ENCODE measurements at places on chromosomes 2 and 18. TPM values are rescaled to one million over a fixed set of nuclear protein-coding genes. Genes with fewer than 3 reads are reported as not detected.

DNA sequence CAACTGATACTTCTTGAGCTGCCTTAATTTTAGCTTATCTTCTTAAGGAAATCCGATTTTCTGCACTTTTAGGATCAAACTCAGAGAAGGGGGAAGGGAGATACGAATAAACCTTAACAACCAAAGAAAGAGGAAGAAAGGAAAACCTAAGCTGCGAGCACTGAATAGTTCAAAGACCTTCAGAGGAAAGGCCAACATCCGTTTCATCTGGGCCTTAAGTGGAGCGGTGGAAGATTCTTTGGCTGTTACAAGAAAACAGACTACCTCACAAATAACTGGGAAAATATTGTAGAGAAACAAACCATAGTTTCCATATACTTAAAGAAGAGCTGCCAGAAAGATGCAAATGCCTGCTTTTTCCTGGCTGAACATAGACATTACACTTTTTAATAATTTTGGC lies 43.6 kb downstream of the VIT start:
- no peaks in the 10 kb centered on the region for H3K4me1 ChIP-seq
- no peak overlapping the region for H3K27ac ChIP-seq
- peaks cover 4% of the 10 kb centered on the region for H3K27me3 ChIP-seq
- H3K36me3 ChIP-seq = no peaks in the 10 kb centered on the region
- DNase-seq = no peak

- no peak overlapping the region for H3K4me3 ChIP-seq
- DNase-seq = no peak
- H3K4me1 ChIP-seq = peaks cover 11% of the 10 kb centered on the region
- no peak overlapping the region for H3K27ac ChIP-seq
- peaks cover 4% of the 10 kb centered on the region for H3K27me3 ChIP-seq
Observed at GRCh38 chr18:79927607-79928562, 23.6 kb downstream of the SLC66A2 start.

- H3K4me3 ChIP-seq = no peak overlapping the region
- H3K4me1 ChIP-seq = no peaks in the 10 kb centered on the region
- H3K36me3 ChIP-seq = no peaks in the 10 kb centered on the region
- no peak overlapping the region for H3K27ac ChIP-seq
- H3K27me3 ChIP-seq = no peaks in the 10 kb centered on the region
- no peak for DNase-seq
Observed at GRCh38 chr18:64165906-64166305, 17.0 kb upstream of the LINC00305 start.

The COLEC11 gene
- polyA plus RNA-seq = not detected

The TSPYL6 gene
- not detected for polyA plus RNA-seq

DNA sequence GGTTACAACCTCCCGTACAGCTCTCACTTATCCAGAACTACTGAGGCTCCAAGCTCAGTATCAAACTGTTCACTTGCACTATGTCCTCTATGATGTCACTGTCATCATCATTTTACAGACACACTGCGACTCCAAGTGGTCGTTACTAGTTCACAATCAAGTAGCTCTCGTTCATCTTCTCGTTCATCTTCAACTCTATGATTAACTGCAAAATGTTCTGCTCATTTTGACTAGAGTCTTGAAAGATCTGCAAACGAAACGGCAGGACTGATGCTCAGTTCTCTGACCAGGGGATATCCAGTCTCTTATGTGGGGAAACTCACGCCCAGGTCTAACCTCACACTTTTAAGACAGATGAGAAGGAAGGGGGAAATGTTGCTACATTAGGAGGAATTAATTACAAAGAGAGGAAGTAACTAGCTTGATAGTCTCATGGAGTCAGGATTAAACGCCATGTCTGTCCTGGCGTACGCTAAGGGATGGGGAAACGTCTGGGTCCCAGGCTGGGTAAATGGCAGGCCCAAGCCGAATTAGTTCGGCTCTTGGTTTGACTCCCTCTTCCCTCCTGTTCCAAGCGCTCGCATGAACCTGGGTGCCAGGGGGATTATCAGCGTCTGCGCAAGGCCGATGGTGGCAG lies 794 bp upstream of the CHCHD5 start:
- H3K4me1 ChIP-seq = peaks cover 35% of the 10 kb centered on the region
- DNase-seq = no peak
- H3K4me3 ChIP-seq = peak overlapping the region; percentile 99
- peak overlapping the region; percentile 96 for H3K27ac ChIP-seq

DNA sequence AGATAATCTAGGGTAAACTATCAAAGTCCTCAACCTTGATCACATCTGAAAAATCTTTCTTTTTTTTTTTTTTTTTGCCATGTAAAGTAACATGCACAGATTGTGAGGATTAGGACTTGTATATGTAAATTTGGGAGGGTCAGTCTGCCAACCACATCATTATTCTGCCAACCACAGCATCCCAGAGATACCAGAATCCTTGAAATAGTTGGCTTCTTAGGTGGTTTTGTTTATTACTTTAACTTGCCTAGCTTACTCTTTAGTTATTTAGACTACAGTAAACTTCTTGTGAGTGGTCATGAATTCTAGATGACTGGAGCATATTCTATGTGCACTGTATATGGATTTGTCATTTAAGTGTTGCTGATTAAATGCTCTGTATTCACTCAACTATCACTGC lies 242.1 kb upstream of the RBMS1 start:
- no peaks in the 10 kb centered on the region for H3K4me1 ChIP-seq
- H3K4me3 ChIP-seq = no peak overlapping the region
- no peak overlapping the region for H3K27ac ChIP-seq
- no peaks in the 10 kb centered on the region for H3K36me3 ChIP-seq
- DNase-seq = no peak

The KCNG2 gene
- not detected for polyA plus RNA-seq

The FSHR gene
- polyA plus RNA-seq = not detected

GRCh38 chr2:9753276-9753600 lies 90.0 kb upstream of the TAF1B start:
- peak; percentile 26 for DNase-seq
- H3K4me1 ChIP-seq = peaks cover 68% of the 10 kb centered on the region
- peak overlapping the region; percentile 44 for H3K27ac ChIP-seq
- peak overlapping the region; percentile 82 for H3K4me3 ChIP-seq
- H3K27me3 ChIP-seq = peaks cover 11% of the 10 kb centered on the region

DNA sequence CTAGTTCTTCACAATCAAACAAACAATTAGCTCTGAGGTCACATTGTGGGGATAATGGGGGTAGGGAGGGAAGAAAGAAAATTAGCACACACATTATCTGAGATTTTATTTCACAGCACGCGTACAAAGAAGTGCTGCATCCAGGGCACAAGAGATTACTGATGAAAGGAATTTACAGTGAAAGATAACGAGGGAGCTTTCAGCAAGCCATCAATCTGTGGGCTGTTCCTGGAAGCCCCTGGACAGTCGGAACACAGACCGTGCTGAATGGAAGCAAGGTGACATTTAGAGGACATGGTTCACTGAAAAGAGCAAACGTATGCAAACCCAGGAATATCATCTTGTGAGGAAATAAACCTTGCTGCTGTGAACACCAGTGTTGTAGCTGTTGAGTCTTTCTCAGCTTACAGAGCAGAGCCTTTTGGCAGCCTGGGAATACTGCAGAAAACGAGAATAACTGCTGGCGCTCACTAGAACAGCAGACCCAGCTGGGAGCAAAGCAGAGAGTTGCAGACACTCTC lies 63.2 kb downstream of the SCG2 start:
- DNase-seq = no peak
- no peak overlapping the region for H3K4me3 ChIP-seq
- H3K27me3 ChIP-seq = peaks cover 5% of the 10 kb centered on the region

- no peaks in the 10 kb centered on the region for H3K4me1 ChIP-seq
- no peak for DNase-seq
- H3K36me3 ChIP-seq = no peaks in the 10 kb centered on the region
Observed at GRCh38 chr2:172968061-172968469, 107.6 kb upstream of the MAP3K20 start.

The CYB5A gene
- polyA plus RNA-seq = 41.3 TPM

- no peaks in the 10 kb centered on the region for H3K27me3 ChIP-seq
- no peaks in the 10 kb centered on the region for H3K36me3 ChIP-seq
- DNase-seq = no peak
- no peak overlapping the region for H3K27ac ChIP-seq
Observed at GRCh38 chr2:40955042-40955441, 503.2 kb upstream of the SLC8A1 start.

GRCh38 chr2:224579411-224579810 lies 5.8 kb downstream of the CUL3 start:
- H3K4me1 ChIP-seq = peaks cover 97% of the 10 kb centered on the region
- peak overlapping the region; percentile 60 for H3K27ac ChIP-seq
- peak overlapping the region; percentile 31 for H3K4me3 ChIP-seq
- peaks cover 13% of the 10 kb centered on the region for H3K27me3 ChIP-seq

The EPAS1 gene
- 0.05 TPM for polyA plus RNA-seq

- H3K27ac ChIP-seq = no peak overlapping the region
- H3K27me3 ChIP-seq = no peaks in the 10 kb centered on the region
- H3K4me3 ChIP-seq = no peak overlapping the region
- H3K4me1 ChIP-seq = no peaks in the 10 kb centered on the region
- H3K36me3 ChIP-seq = no peaks in the 10 kb centered on the region
Observed at GRCh38 chr2:126085011-126085795, 570.8 kb upstream of the GYPC start.

- peaks cover 3% of the 10 kb centered on the region for H3K27me3 ChIP-seq
- no peak overlapping the region for H3K27ac ChIP-seq
- peaks cover 4% of the 10 kb centered on the region for H3K36me3 ChIP-seq
- DNase-seq = no peak
Observed at GRCh38 chr18:38067821-38068220, 502.2 kb upstream of the CELF4 start.

The MYO1B gene
- polyA plus RNA-seq = not detected

- no peaks in the 10 kb centered on the region for H3K4me1 ChIP-seq
- no peaks in the 10 kb centered on the region for H3K36me3 ChIP-seq
- no peaks in the 10 kb centered on the region for H3K27me3 ChIP-seq
- no peak overlapping the region for H3K27ac ChIP-seq
- no peak overlapping the region for H3K4me3 ChIP-seq
Observed at GRCh38 chr2:141035846-141036420, 1094.9 kb downstream of the LRP1B start.

The KCNIP3 gene
- polyA plus RNA-seq = not detected

GRCh38 chr2:121038431-121038830 lies 246.6 kb downstream of the TFCP2L1 start:
- no peaks in the 10 kb centered on the region for H3K27me3 ChIP-seq
- H3K4me3 ChIP-seq = no peak overlapping the region
- DNase-seq = no peak
- no peaks in the 10 kb centered on the region for H3K4me1 ChIP-seq
- H3K36me3 ChIP-seq = no peaks in the 10 kb centered on the region

DNA sequence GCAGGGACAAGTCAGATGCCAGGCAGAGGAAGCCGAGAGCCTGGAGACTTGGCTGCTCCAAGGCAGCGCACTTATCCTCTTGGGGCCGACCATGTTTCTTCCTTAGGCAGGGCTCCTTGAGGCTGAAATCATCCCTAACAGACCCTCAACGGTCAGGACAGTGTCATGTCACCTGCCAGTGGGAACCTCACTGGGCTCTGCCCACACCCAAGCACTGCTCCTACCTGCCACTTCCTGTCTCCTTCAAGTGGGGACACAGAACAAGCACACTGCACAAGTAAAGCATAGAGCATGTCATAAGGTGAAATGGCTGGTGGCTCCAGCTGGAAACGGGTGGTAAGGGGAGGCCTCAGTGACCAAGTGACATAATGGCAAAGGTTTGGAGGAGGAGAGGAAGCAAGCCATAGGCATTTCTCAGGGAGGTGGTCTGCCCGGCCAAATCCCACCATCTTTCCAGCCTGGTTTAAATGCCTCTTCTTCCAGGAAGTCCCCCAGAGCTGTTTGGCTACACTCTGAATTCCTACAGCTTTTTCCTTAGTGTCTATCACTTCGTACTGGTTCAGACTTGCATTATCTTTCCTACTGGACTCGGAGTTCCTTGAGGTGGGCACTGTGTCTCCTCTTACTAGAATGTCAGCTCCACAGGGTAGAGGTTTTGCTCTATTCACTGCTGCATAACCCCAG lies 7.3 kb upstream of the ATOH8 start:
- H3K4me3 ChIP-seq = no peak overlapping the region
- no peaks in the 10 kb centered on the region for H3K36me3 ChIP-seq
- H3K27me3 ChIP-seq = peaks cover 17% of the 10 kb centered on the region
- H3K27ac ChIP-seq = no peak overlapping the region
- no peaks in the 10 kb centered on the region for H3K4me1 ChIP-seq
- DNase-seq = no peak

The TNP1 gene
- not detected for polyA plus RNA-seq

DNA sequence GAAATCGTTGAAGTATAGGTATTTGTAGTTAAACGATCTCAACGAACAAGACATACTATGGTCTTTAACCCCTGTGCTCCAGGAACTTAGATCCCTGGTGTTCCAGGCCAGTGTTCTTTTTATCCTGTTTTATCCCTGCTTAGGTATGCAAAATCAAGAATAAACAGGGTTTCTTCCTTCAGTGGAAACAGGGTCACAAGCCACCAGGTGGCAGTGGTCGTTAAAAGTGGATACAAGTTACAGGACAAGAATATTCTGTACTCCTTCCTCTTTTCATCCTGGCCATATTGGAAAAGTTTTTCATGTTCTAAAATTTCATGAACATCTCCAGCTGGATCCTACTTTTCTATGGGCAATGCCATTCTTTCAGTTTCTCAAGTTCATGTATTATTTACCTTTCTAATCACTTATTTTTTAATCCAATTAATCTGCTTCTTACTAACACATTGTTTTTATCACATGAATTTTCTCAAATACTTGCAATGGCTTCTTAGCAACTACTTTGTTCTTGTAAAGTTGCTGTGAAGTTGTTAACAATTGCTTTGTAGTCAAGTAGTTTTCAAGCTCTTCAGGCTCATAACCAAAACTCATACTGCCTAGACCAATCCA lies 16.4 kb upstream of the HNMT start:
- no peaks in the 10 kb centered on the region for H3K4me1 ChIP-seq
- DNase-seq = no peak
- H3K27me3 ChIP-seq = no peaks in the 10 kb centered on the region

GRCh38 chr2:64101141-64101591 lies 43.1 kb downstream of the PELI1 start:
- no peaks in the 10 kb centered on the region for H3K27me3 ChIP-seq
- no peak overlapping the region for H3K4me3 ChIP-seq
- H3K27ac ChIP-seq = no peak overlapping the region
- no peak for DNase-seq
- no peaks in the 10 kb centered on the region for H3K4me1 ChIP-seq

The LINC00305 gene
- not detected for polyA plus RNA-seq

DNA sequence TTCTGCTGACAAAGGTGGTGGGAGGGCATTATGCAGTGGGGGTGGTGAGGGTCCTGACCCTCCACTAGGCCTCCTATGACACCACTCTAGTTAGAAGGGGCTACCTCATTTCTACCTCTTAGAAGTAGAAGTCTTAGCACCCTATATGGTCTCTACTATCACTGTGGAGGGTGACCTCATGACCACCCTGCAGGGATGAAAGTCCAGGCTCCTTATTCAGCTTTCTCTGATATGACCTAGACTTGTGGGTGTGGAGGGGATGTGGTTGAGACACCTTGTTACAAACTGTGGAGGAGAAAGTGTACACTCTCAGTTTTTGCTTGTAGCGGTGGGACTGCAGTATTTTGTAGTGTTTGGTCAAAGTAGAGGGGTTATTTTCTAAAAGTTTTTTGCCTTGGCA lies 18.6 kb downstream of the TMEM182 start:
- H3K27me3 ChIP-seq = peaks cover 3% of the 10 kb centered on the region
- DNase-seq = peak; percentile 9
- peaks cover 6% of the 10 kb centered on the region for H3K36me3 ChIP-seq
- H3K4me1 ChIP-seq = peaks cover 15% of the 10 kb centered on the region

The CHST9 gene
- not detected for polyA plus RNA-seq

GRCh38 chr2:102418421-102418961 lies 4.5 kb upstream of the IL18RAP start:
- H3K4me1 ChIP-seq = peaks cover 77% of the 10 kb centered on the region
- DNase-seq = peak; percentile 80
- H3K27me3 ChIP-seq = peaks cover 9% of the 10 kb centered on the region
- peak overlapping the region; percentile 98 for H3K4me3 ChIP-seq
